ENCODE measurements at places on chromosomes 1 and 21.

GRCh38 chr1:214344897-214345296 is 63.9 kb downstream of the SMYD2 start:
- DNase-seq = no peak

- DNase-seq = no peak
Measured at GRCh38 chr1:64663668-64664067, 81.2 kb upstream of the RAVER2 start.

DNA sequence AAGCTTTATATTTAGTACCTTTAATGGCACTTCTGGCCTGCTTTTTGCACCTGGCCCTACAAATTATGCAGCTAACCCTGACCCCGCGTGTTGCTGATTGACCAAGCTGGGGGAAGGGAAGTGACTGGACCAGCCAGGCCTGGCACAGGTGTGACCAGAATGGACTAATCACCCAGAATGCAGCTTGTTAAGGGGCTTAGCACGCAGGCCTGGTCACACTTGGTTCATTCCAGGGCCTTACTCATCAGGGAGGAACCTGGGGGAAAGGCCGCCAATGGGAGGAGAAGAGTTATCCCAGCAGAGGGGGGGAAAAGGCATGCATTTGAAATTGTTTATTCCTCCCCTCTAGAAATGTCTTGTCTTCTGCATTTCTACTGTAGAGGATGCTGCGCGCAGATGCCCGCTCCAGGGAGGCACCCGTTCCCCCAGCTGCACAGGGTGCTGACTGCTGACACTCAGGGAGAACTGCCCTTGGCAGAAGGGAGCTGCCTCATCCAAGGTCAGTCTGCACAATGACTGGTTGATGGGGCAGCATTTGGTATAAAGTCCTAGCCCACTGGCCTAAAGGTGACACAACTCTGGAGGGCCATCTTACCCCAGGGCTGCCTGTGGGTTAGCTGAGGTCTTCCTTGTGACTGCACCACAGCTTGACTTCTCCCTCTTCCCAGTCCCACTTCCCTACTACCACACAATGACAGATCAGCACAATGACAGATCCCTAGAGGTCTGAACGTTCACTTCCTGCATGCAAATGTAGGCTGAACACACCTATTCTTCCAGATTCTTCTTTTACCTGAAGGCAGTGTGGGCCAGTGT is 29.0 kb downstream of the DHCR24 start:
- no peak for DNase-seq

- DNase-seq = no peak
Measured at GRCh38 chr1:39969531-39970270, 14.8 kb downstream of the MFSD2A start.

DNA sequence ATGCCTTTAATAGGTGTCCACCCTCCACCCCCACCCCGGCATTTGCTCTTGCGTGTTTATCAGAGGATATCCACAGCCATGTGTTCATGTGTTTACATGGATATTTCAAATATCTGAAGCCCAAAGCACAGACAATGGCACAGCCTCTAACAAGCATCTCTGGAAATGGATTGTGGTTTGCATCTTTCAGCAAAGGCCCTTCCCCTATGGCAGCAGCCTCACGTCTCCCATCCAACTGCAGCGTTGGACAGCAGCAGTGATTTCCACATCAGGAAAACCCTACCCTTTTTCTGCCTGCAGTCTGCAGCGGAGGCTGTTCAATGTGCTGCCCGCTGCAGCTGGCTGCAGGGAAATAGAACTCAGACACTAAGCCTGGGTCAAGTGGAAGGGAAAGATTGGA is 1.6 kb downstream of the RASSF5 start:
- no peak for DNase-seq

Measured in activated CD8-positive, alpha-beta memory T cell treated with anti-CD3 and anti-CD28 coated beads for 48 hours (primary cell).